Astrocyte of the spinal cord (primary cell): ENCODE measurements at places on chromosomes 6 and 20.

- DNase-seq, result peak; percentile 40
These were observed 192.7 kb downstream of the KHDC1L start for GRCh38 chr6:73032586-73032985.

GRCh38 chr20:33732166-33732970 is 572 bp downstream of the ZNF341 start:
- DNase-seq, result peak; percentile 78

DNA sequence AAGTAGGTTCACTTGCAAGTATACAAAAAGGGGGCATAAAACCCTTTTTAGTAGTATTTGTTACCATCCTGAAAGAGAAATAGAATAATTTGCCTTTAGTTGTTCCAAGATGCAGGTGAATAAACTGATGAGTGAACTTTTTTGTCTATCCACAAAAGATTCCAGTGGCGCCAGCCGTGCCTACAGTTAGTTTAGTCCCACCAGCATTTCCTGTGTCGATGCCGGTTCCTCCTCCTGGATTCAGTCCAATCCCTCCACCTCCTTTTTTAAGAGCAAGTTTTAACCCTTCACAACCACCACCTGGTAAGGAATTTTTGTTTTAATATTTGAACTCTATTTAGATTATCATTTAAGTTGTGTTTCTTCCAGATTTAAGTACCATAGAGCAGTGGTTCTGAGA is 90.9 kb downstream of the SCAF8 start:
- peak; percentile 16 for DNase-seq

DNA sequence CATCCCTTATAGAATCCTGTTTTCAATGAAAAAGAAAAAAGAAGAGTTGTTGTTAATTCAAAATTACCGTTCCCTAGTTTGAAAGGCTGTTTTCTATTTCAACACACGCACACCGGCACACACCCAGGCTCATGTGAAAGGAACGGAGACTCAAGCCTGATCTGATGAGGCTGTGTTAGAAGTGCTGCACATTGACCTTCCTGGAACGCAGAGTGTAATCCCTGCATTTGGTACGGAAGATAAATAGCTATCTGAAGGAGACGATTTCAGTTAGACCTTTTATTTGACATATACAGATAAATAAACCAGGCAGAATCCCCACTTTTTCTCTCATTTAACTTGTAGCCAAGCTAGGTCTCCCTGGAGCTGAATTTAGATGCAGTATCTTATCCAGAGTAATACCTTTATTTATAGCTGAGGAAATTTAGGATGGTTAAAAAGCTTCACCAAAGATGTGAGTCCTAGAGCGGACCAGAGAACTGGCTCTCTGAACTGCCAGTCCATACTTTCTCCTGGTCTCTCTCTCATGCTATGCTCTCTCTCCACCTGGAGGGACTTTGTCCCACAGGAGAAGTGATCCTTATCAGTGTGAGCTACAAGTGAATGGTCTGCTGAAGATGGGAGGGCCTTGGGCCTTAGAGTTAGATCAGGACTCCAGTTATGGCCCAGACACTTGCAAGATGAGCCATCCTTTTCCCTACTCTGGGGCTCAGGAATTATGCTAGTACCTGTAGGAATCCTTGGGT is 30.6 kb downstream of the MAP3K4 start:
- DNase-seq, result no peak

DNA sequence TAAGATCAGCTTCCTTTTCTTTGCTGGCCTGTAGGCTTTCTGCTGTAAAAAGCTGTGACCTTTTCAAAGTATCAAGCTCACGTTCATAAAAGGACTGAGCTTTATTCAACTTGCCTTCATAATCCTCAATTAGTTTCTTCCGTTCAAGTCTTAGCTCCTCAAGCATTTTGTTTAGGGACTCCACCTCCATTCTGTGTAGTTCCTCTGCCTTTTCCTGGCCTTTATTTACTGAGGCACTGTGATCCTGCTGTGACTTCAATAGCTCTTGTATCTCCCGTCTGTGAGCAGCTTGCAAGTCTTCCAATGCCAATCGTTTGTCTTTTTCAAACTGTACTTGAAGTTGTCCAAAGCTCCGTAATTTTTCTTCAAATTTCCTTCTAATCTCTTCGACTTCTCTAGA is 54.4 kb downstream of the FAM184A start:
- no peak for DNase-seq

DNA sequence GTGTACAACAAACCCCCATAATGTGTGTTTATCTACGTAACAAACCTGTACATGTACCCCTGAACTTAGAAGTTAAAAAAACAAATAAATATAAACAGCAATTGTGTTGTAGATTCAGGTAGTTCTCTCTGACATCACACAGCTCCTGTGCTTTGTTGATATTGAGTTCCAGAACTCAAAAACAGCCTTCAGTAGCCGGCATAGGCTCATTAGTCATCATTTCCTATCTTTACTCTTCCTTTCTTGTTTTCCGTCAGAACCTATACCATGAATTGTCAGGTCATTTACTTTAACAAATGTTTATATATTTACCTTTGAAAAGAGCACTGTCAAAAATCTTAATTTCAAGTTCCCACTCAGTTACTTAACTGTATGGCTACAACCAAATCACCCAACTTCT is 88.8 kb downstream of the ADTRP start:
- no peak for DNase-seq
